ENCODE measurements at places on chromosomes 6 and 20. TPM values are rescaled to one million over a fixed set of nuclear protein-coding genes. Genes with fewer than 3 reads are reported as not detected.

The SIRPD gene
- not detected for total RNA-seq

The SLC13A3 gene
- total RNA-seq, result 9.8 TPM

The ZC2HC1B gene
- total RNA-seq, result not detected

The LRRN4 gene
- 0.61 TPM for total RNA-seq

The PARD6B gene
- 34.1 TPM for total RNA-seq

The B3GAT2 gene
- 1.9 TPM for total RNA-seq
